DMS 273 treated with DMSO at 0.1 percent for 48 hours (cell line): ENCODE measurements at places on chromosomes 3 and 15.

GRCh38 chr3:51357856-51358255 lies 27.2 kb upstream of the MANF start:
- no peak for DNase-seq

DNA sequence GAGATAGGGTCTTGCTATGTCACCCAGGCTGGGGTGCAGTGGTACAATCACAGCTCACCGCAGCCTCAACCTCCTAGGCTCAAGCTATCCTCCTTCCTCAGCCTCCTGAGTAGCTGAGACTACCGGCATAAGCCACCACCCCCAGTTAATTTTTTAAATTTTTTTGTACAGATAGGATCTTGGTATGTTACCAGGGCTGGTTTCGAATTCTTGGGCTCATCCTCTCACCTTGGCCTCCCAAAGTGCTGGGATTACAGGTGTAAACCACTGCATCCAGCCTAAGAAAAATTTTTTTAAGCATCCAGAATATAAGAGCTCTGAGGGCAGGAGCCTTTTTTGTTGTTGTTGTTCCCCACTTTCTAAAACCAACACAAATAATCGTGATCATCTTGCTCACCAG lies 14.4 kb upstream of the MAP6D1 start:
- no peak for DNase-seq

DNA sequence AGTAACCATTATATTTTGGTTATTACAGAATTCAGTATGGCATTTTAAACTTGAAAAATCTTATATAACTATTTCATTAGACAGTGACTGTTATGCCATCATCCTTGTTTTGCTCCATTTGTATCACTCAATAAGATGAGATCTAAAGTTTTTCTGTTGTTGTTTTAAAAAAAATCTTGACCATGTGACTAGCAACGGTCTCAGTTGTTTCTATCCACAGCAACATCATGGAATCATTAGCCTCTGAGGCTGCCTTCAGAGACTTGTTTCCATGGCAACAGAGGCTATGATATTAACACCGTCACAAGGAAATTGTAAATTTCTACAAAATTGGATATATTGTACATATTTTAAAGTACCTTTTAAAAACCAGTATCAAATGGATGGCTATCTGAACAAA lies 129.8 kb downstream of the DLG1 start:
- no peak for DNase-seq

GRCh38 chr15:64902863-64903262 lies 8.8 kb upstream of the ANKDD1A start:
- DNase-seq: no peak

DNA sequence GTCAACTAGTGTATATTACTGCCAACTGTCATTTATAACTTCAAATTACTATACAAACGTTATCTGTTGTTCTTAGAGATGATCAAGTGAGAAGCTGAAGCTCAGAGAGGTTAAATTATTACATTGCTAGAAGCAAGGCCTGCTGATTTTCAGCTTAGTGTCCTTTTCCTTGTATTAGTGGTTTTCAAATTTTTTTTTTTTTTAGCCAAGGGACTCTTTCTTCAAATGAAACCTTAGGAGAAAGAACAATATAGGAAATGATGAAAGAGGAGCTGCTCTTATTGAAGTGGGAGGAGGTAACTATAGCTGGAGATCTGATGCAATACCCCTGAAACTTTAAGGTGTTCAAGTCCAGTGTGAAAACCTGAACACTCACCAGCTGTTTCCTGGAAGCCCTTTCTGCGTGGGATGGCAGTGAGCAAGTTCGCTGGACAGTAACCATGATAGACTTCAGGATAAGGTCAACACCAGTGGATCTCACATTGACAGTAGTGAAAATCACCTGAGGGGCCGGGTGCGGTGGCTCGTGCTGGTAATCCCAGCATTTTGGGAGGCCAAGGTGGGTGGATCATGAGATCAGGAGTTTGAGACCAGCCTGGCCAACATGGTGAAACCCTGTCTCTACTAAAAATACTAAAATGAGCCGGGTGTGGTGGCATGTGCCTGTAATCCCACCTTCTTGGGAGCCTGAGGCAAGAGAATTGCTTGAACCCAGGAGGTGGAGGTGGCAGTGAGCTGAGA lies 376.2 kb downstream of the EDEM1 start:
- DNase-seq: no peak

- DNase-seq: no peak
These were observed 278.5 kb downstream of the PLOD2 start for GRCh38 chr3:145882436-145882835.

DNA sequence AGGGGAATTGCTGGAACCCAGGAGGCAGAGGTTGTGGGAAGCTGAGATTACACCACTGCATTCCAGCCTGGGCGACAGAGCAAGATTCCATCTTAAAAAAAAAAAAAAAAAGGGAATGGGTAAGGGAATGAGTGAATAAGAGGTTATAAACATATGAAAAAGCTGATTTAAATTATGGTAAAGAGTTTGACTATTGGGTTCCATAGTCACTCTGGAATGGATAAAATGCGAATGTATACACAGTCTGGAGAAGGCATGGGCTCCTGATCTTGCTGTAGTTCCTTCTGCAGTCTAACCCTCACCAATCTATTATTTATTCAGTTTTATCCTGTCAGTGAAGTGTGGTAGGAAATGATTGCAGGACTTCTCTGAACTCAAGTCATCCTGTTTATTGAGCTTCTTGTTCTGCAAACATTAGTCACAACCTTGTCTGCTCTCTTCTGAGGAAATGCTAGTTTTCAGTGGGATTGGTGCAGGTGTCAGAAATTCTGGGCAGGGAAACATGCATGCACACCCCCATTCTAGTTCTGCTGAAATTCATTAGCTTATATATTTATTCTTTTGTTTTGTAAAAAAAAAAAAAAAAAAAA lies 190.9 kb upstream of the CFAP20DC start:
- DNase-seq: no peak

DNA sequence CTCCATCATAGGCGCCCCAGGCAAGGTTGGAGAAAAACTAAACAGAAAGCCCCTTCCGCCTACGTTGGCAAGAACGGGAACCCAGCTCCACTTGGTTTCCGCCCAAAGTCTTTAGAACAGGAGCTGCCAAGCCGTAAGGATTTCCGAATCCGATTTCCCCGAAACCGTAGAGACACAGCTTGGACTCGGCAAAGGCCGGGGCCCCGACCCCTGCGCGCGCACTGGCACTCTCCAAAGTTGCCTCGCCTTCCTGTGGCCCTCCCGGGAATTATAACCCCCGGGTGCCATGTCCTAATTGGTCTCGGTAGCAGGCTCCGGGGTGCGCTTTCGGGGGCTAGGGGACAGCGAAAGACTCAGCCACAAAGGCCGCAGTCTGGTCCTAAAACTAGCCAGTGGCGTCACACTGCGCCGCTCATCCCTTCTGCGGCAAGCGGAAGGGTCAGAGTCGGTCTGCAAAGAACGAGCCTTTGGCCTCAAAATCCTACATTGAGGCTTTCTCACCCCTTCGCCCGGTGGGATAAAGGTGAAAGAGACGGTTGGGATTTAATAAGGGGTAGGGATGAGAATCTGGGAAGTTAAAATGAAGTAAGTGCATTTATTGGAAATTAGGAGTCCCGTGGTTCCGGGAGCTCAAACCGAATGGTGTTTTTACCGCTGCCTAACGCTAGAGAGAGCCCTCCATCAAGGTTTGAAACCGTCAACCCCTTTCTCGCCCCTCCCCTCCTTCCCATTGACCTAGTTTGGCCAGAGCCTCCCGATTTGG lies 6.8 kb downstream of the BCL6 start:
- DNase-seq: peak; percentile 65

DNA sequence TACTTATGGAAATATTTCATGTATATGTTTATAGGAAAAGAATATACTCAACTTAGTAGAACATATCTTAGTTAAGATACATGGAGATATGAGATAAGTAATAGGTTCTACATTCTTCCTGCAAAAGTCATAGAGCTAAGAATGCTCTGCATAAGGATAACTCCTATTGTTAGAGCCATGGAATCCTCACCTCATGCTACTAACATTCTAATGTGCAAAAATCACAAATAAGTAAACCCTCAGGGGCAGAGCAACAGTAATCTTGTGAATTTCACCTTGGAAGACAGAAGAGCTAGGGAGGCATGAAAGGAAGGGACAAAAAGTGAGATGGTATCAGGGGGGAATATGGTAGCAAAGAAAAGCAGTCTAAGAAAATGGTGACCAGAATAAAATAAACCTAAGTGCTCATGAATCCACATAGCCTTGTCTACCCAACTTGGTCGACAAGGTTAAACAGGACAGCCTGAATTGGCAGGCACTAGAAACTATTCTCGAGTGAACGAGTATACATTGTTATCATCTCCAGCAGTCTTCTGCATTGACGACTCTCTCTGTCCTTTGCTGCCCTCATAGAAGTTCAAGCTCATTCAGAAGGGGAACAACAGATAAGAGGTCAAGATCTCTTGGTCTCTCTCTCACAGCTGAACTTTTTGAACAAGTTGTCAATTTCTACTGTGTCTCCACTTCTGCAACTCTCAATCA lies 52.8 kb downstream of the XRN1 start:
- DNase-seq: no peak

- no peak for DNase-seq
These were observed 1189.5 kb downstream of the ZPLD1 start for GRCh38 chr3:103624271-103624670.

GRCh38 chr3:100068826-100069225 lies 45.5 kb downstream of the FILIP1L start:
- DNase-seq: no peak

- DNase-seq: no peak
These were observed 264.2 kb downstream of the NFKBIZ start for GRCh38 chr3:102113421-102114041.

DNA sequence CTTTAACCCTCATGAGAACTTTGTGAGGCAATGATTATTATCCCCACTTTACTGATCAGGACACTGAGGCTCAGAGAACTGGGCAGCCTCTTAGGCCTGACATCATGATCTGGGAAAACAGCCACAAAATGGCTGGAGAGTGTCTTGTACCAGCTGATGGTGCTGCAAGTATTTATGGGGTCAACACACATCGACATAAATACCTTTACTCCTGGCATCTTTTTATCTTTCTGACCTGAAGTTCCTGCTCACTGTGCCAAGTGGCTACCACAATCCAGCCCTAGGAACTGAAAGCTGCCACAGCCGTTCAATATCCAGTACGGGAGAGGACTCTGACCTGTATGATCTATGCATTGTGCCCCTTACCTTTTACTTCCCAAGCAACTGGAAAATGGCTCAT lies 29.2 kb upstream of the MUC13 start:
- DNase-seq: no peak

DNA sequence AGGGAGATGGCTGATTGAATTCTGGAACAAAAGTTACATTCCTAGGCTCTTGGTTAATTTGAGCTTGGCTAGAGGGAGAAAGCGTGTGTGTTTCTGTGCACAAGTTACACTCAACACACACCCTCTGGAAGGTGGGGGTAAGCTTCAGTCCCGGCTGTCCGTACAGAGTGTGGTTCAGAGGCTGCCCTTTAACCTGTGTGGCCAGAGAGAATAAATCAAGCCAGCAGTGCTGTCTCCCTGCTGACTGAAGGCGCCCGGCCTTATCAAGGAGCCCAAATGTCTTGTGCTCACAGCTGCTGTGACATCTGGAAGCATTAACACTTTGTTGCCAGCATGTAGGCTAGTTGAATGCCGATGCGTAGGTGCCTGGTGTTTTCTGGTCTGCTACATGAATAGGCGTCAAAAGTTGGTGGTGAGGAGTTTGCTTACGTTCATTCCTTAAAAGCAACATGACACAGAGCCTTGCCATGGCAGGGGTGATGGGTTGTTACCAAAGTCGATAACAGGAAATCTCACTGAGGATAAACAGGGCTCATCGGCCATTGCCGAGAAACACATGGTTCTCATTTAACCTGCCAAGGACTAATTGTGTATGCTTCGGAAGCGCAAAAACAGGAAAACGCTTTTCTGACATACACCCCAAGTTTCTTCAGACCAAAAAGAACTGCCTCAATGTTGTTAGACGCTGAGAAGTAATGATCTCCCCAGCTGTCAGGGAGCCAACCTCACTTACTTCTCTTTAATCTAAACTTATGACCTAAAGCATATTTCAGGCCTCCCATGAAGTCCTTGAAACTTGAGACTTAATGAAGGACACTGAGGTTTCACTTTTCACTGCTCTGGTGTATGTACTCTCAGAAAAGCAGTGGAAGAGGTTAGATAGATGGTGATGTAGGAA lies 95.8 kb upstream of the CTDSPL start:
- no peak for DNase-seq

GRCh38 chr15:52784799-52785671 lies 5.1 kb downstream of the ONECUT1 start:
- no peak for DNase-seq

GRCh38 chr3:63937661-63938651 lies 25.8 kb upstream of the SCAANT1 start:
- DNase-seq: no peak

DNA sequence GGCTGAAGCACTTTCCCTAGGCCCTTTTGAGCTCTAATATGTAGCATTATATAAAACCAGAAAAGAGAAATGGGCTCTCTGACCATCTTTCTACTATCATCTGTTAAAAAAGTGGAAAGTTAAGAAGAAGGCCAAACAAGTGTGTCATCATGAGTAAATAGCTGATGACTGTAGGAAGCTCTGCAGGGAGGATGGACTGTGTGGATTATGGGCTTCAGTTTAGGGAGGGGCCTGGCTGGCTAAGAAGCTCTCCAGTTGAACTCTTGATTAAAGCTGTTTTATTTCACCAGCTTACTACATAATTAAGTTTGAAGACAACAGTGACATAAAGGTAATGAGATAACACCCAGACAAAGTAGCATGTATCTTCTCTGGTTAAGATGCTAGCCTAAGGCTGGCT lies 30.6 kb downstream of the INTS14 start:
- no peak for DNase-seq

DNA sequence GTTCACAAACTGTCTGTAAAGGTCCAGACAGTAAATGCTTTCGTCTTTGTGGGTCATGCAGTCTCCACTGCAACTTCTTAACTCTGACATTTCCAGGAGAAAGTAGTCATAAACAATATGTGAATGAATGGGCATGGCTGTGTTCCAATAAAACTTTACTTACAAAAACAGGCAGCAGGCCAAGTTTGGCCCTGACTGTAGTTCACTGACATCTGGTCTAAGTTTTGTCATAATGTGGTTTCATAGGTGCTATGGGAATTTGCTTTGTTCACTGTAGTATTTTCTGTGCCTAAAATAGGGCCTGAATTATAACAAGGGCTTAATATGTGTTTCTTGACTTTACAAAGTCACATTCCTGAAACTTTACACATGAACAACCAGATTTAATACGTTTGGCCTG lies 186.0 kb upstream of the KBTBD8 start:
- DNase-seq: peak; percentile 27

GRCh38 chr3:172259111-172259541 lies 189.1 kb downstream of the GHSR start:
- no peak for DNase-seq

- DNase-seq: no peak
These were observed 10.2 kb downstream of the CSPG4 start for GRCh38 chr15:75702436-75702835.

- no peak for DNase-seq
These were observed 127.3 kb upstream of the THBS1 start for GRCh38 chr15:39453620-39454019.

GRCh38 chr3:146780251-146780650 lies 175.1 kb upstream of the PLSCR5 start:
- DNase-seq: no peak
